ENCODE measurements at places on chromosomes 4 and X.

- DNase-seq = no peak
Measured at GRCh38 chr4:101236097-101236496, 111.2 kb downstream of the PPP3CA start.

- no peak for DNase-seq
Measured at GRCh38 chr4:88216395-88216794, 58.0 kb upstream of the ABCG2 start.

- DNase-seq = no peak
Measured at GRCh38 chr4:109616243-109616642, 56.2 kb downstream of the MCUB start.

DNA sequence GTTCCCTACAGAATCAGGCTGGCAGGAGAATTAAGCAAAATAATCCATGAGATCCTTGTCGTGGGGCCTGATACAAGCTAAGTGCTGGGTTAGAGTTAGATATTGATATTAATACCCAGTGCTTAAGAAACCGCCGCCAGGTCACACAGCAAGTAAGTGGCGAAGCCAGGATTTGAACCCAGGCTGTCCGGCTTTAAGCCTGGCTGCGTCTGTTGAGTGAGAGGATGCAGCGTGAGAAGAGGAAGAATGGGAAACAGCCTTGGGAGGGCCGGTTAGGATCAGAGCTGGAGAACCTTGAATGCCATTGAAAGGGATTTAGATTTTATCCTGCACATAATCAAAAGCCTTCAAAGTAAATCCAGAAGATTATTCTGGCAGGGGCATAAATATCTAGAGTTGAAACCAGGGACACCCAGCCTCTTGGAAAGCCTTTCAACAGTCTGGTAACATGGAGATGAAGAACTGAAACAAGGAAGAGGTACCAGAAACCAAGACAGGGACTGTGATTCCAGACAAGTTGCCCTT, 64.8 kb upstream of the HELT start:
- no peak for DNase-seq

DNA sequence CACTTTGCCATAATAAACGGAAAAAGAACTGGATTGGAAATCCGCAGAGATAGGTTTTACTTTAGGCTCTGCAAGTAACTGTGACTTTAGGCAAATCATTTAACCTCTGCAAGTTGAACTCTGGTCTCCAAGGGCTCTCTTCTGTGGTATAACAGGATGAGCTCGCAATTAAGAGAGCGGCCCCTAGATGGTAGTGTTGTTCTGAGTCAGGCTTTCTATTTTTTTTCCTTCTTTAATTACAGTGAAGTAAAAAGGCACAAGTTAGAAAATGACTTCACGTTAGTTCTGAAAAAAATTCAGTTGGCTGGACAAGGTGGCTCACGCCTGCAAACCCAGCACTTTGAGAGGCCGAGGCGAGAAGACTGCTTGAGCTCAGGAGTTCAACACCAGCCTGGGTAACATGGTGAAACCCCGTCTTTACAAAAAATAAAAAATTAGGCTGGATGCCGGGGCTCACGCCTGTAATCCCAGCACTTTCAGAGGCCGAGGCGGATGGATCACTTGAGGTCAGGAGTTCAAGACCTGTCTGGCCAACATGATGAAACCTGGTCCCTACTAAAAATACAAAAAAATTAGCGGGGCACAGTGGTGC, 18.0 kb downstream of the RPS3A start:
- DNase-seq = peak; percentile 57

DNA sequence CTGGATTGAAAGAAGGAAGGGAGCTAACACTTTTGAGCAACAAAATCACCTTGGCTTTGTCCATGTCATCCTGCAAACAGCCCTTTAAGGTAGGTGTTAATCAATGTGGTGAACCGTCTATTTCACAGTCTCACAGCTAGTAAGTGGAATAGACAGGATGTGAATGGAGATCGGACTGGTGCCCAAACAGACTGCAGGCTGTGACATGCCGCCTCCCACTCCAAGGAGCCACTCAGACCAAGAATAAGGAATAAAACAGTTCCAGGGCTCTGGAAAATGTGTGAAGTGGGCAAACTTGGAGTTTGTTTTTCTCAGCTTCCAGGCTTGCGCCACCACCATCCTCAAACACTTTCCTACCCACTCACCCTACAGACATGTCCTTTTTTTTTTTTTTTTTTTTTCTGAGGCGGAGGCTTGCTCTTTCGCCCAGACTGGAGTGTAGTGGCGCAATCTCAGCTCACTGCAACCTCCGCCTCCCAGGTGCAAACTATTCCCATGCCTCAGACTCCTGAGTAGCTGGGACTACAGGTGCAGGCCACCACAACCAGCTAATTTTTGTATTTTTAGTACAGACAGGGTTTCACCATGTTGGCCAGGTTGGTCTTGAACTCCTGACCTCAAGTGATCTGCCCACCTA, 57.7 kb upstream of the SEC24B start:
- no peak for DNase-seq

- DNase-seq = no peak
Measured at GRCh38 chr4:74714611-74715130, 79.7 kb downstream of the BTC start.

- DNase-seq = peak; percentile 31
Measured at GRCh38 chr4:154998284-154998683, 210.2 kb upstream of the NPY2R start.

DNA sequence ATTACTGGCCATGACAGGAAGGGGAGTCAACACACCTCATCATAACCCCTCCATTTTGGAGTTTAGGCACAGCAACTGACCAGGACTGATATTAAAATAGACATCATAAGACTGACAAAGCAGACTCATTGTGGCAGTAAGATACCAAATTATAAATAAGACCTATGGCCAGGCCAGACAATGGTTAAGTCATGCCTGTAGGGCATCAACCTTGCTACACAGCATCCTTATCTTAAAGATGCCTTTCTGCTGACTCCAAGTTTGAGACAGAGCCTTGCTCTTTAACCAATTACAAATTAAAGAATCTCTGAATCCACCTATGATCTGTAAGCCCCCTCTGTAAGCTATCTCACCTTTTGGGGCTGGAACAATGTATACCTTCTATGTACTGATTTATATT, 65.5 kb downstream of the VCX2 start:
- no peak for DNase-seq

DNA sequence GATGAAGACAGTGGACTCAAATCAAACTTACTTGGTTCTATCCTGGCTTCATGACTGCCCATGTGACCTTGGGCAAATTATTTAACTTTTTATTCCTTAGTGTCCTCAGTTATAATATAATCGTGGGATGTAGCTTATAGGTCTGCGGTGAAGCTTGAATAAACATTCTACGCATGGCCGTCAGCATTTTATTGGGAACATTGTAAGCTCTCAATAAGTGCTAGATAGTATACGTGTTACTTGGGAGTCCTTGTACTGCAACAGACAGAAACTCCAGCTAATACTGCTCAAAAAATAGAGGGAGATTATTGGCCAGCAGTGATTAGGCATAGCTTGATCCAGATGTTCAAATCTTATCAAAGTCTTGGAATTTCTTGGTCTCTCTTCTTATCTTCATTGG, 104.8 kb downstream of the SYTL5 start:
- no peak for DNase-seq

DNA sequence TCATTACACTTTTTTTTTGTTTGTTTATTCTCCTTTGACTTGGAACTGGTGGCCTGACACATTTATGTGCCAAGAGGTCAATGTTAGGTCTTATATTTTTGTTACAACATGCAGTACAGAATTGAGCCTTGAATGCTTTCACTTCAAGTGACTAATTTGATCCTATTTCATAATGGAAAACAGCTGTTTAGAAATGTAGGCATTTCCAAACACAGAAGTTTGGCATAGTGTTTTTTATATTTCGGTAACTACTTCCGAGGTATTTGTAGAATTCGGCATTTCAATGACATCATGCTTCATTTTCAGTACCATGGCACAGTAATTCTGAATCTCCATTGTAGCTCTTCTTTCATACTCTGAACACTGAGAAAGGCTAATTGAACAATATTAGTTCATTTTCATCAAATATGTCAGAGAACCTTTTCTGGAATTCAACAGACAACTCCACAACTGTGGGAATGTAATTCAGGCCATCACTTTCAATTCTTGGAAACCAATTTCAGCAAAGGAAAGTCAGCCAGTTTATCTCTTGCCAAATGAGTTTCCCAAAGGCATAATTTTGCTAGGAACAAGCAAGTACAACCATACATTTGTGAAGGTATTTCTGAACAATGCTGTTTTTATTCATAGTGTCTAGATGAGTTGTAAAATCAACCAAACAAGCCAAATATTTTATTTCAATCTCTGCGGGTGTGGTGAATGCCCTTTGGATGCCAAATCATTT, 11.4 kb downstream of the FAM120C start:
- DNase-seq = peak; percentile 30

DNA sequence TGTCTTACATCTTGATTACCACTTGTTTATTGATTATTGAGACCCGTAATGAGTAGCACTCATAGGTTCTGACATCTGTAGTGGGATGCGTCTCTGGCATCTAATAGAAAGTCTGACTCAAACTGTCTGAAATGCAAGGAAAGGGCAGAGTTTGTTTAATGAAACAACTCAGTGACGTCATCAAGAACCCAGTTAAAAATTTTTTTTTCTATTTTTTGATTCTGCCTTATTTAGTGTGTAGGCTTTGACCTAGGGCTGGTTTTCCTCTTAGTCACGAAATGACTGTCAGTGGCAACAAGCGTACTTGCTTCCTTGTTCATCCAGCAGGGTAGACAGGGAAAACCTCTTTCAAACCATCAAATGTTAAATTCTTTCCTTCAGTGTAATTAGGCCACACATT, 3.1 kb upstream of the CDKL5 start:
- DNase-seq = peak; percentile 92

DNA sequence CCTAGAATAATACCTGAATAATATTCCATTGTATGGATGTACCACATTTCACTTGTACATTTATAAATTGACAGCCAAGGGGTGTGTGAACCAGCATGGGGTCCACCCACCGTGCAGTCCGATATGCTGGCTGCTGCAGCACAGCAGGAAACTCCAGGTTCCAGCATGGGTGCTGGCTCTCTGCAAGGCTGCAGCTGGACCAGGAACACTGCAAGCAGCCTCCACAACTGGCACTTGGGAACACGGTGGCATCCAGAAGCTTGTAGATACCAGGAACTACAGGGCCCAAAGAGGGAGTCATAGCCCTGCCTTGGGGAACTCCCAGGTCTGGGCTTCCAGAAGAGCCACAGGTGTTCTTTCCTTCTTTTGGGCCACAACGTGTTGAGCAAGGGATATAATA, 91.2 kb downstream of the NXF2 start:
- DNase-seq = no peak

- no peak for DNase-seq
Measured at GRCh38 chr4:2900741-2901140, 57.1 kb downstream of the ADD1 start.

GRCh38 chrX:37685381-37686359, at the start of gene XK:
Gene XK, plus strand, starts transcription at chrX:37685791. Its CDS starts 171 bp downstream, at chrX:37685962.
- DNase-seq = peak; percentile 5

DNA sequence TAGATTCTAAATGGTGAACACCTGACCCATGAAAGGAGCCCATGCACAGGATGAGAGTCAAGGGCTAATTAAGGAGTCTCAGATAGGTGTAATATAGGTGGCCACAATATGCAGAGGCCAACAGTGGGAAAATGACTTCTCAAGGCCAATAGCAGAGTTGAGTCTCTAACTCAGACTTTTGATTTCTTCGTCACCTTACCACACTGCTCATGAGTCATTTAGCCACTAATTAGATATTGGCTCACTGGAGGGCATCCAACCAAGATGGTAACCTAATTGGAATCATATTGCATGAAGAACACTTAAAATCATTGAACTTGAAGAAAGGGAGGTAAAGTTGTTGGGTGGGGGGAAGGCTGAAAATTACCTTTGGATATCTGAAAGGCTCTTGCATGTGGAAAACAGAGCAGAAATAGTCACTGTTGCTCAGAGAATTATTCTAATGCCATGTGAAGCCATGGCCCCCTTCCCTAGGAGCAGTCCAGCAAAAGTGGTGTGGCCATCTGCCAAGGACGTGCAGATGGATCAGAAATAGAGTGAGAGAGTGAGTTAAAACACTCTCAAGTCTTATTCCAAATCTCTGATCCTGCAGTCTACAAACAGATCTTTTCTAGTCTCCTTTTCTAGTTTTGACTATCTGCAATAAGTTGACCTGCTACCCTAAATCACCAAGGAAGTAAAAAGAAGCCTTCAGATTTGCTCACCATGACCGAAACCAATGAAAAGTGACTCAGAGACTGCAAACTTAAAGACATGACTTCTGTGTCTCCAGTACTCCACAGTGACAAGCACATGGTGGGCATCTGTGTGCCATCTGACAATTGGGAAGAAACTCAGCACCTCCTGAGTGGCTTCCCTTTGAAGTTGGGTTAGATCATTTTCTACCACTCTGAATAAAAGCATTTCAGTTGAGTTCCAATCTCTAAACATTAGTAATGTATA, 93.9 kb upstream of the C1QTNF7 start:
- peak; percentile 87 for DNase-seq

- no peak for DNase-seq
Measured at GRCh38 chrX:102154218-102154860, 1.4 kb downstream of the BEX5 start.

DNA sequence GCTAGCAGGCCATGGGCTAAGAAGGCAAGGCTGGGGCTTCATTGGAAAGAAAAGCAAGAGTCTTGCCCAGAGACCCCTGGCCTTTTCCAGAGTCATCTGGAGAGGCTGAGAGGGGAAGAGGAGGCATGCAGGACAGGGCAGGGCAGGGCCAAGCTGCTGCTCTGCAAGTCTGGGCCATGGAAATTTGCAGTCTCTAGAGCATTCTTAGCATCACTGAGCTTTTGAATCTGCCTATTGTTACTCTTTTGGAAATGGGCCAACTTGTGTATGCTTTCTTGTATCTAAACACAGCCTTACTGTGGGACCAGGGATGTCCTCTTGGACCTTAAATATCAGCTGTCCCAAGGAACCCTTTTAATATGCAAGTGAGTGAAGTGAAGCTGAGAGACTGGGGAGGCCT, 560.5 kb downstream of the MID1IP1 start:
- no peak for DNase-seq

GRCh38 chr4:30847167-30847566, 127.0 kb downstream of the PCDH7 start:
- DNase-seq = no peak

GRCh38 chr4:104591510-104591911, 96.8 kb upstream of the CXXC4 start:
- no peak for DNase-seq

- no peak for DNase-seq
Measured at GRCh38 chrX:81890521-81890920, 688.6 kb downstream of the SH3BGRL start.

DNA sequence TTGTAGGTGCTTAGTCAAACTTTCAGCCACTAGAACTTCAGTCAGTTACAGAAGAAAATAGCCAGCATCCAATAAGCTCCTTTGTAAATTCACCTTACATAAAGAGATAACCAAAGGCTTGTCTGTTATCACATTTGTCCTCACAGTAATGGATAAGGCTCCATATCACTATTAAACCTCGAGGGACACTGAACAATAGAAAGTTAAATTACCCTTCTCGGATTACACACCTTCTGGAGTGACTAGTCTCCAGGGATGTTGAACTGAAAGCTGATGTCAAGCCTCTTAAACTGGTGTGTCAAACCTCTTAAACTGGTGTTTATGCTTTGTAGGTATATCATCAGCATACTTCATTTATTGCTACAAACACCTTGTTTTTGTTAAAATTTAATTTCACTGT, 639.0 kb downstream of the CENPC start:
- DNase-seq = no peak

- peak; percentile 38 for DNase-seq
Measured at GRCh38 chr4:183098019-183098722, 886 bp upstream of the WWC2 start.
